Left ventricle myocardium superior (tissue), 1 donor: ENCODE measurements at places on chromosomes 5 and 9. TPM values are rescaled to one million over a fixed set of nuclear protein-coding genes. Genes with fewer than 3 reads are reported as not detected.

CAPSL gene
- total RNA-seq = not detected

TMEM174 gene
- not detected for total RNA-seq

DNA sequence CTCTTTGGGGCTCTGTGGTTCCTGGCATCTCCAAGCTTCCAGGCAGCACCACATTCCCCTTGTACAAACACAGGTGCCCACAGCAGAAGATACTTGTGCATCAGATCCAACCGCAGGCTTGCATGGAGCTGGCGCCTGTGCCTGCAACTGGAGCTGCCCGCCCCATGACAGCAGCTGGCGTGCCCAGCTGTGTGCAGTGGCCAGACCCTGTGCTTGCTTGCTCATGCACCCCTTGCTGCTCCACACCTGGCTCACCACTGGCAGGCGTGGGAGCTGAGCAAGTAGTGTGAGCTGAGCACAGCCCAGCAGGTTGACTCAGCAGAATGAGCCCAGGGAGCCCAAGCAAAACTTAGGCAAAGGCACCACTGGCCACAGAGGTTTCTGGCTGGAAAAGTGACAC, 84.4 kb upstream of the STARD4 start:
- DNase-seq = no peak

- DNase-seq = no peak
These were observed 1.8 kb upstream of the DIPK1B start for GRCh38 chr9:136710543-136710942.

TERT gene
- total RNA-seq = not detected

DNA sequence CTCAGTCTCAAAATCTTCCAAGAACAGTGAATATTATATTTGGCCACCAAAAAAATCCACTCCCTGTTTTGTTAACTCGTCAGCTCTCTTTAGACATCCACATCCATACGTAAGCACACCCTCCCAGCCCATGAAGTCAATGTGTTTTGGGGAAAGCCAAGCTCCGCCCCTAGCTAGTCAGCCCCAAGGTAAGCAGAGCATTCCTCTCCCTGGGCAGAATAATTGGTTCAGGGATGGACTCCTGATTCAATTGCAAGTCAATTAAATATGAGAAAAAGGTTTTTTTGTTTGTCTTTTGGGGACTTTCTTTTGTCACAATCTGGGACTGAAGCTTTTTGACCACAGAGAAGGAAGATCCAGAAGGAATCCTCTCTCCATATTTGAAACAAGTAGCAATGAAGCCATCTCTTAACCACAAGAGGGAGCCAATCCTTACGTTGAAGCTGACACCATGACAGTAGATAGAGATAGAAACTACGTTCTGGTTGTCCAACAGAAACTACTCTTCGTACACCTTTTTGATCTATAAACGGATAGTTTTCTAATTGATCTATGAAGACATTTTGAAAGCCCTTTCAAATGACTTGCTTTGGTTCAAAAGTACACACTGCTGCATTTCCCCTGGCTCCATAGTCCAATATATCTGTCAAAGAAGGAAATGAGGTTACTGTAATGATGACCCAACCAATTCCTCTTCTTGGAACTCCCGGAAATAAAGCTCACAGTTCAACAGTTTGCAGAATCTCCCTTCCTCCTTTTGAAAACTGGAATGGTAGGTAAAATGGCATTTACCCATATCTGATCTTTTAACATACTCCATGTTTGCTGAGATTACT, 166.4 kb downstream of the TLE1 start:
- DNase-seq = no peak
